Stimulated activated CD4-positive, alpha-beta T cell treated with anti-CD3 and anti-CD28 coated beads, TNF-alpha, amount 100 ng/mL, for 24 hours (primary cell): ENCODE measurements at places on chromosomes 12 and 14.

DNA sequence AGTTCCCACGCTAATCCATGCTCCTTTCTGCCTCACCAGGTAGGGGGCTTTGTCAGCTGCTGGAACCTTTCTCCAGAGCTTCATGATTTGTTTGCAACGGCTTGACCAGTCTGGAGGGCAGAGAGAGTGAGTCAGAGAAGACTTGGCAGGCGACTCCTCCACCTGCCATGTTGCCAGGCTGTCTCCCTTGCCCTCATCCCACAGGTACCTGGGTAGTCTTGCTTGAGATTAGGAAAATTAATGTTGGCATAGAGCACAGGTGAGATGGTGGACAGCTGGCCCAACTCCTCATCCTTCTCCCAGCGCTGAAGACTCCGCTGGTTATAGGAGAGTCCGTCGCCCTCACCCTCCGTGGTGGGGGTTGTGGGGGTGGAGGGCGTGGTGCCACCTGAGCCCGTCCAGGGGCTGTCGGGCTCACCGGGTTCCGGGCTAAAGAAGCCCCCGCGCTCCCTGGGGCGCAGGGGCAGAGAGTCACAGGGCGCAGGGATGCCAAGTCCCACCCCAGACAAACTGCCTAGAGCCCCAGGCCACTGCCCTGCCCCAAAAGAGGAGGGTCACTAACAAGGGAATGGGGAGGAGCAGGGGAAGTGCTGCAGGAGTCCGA lies 18.6 kb downstream of the KMT2D start:
- DNase-seq, result no peak

GRCh38 chr14:73234029-73234428 lies 3.3 kb upstream of the PAPLN start:
- DNase-seq, result no peak

GRCh38 chr14:68966872-68967301 lies 12.2 kb downstream of the ACTN1 start:
- DNase-seq, result no peak

GRCh38 chr12:45342848-45343247 lies 127.0 kb downstream of the ANO6 start:
- no peak for DNase-seq

- no peak for DNase-seq
Measured at GRCh38 chr12:6110006-6110405, 14.5 kb downstream of the VWF start.

DNA sequence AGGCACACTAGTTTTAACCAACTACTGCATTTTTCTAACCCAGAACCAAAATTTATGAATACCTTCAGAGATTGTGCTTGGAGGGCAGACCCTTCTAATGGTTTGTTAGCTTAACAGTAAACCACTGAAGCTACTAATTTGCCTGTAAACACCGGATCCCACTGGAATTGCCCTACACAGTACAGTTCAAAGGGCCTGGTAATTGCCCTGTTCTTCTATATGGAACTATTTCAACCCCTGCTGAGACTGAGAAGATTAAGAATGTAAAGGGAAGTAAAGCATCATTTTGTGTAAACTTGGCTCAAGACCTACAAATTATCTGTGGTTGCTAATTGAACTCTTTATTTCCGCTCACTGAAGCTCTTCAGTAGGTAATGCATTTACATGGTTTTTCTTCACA lies 468.1 kb downstream of the NPAS3 start:
- DNase-seq, result no peak

DNA sequence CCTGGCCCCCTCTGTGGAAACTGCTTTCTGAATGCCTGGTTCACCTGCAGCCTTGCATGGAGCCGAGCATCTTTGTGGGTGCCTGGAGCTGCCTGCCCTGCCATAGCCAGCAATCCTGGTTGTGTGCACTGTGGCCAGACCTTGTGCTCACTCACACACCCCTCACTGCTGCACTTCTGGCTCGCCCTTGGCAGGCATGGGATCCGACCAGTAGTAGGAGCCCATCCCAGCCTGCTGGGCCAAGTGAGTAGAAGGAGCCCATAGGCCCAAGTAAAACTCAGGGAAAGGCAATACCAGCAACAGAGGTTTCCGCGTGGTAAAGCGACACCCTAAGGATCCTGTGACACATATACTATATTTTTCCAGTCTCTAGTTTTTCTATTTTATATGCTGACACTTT lies 270.0 kb upstream of the NAV3 start:
- no peak for DNase-seq

GRCh38 chr14:86022031-86022629 lies 492.2 kb downstream of the FLRT2 start:
- DNase-seq, result no peak

DNA sequence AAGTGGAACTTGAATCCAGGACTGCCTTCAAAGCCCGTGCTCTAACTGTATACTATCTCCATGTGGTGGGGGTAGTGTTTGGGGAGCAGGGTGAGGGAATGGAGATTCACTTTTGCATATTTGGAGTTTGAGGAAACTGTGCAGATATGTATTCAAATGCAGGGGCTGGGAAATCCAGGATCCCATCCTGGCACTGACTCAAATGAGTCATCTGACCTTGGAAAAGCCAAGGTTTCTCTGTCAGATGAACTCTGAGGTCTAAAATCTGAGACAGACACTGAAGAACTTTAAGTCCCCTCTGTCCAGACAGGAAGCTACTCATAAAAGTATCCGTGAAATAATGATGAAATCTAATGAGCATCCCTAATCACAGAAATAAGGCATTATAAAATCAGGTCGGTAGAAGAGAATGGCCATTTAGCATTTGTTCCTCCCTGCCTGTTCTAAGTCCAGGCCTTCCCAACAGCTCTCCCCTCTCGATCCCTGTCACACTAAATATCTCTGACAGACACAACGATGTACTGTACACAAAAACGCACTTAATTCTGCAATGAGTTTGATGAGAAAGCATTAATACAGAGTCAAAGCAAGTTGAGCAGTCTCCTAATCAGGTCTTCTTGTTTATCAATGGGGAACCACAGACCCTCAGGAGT lies 14.4 kb downstream of the NIN start:
- no peak for DNase-seq

DNA sequence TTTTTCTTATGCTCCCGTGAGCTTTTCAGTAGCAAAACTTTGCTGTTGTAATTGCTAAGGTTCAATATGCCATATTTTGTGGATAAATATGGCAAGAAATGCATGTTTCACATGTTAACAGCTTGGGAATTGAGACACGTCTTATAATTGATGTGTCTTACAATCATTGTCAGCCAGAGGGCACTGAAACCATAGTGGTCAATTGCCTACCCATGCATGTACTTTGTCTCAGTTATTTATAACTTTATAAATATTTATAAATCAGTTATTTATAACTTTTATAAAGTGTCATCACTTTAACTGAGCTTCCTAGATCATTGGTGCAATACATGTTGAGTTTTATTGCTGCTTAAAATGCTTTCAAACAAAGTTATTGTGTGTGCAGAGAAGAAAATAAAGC lies 82.0 kb downstream of the CATSPERB start:
- DNase-seq, result no peak

GRCh38 chr12:121188227-121188626 lies 21.7 kb upstream of the P2RX4 start:
- DNase-seq, result no peak

GRCh38 chr14:75437201-75438143 lies 9.7 kb downstream of the JDP2 start:
- DNase-seq, result no peak

DNA sequence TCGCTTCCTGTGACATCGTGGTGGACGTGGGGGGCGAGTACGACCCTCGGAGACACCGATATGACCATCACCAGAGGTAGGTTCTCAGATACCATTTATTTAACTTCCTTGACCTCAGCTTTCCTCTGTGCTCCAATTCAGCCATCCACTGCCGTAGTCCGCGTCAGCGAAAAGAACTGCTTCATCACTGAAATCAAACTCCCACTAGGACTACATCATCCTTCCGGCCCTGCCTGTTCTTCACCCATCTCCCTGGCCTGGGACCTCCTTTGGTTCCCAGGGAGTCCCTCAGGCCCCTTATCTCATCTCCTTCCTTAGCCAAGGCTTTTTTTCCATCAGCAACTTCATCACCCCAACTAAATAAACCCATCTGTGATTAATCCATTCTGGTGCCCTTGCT lies 692 bp downstream of the MYG1 start:
- DNase-seq, result no peak

GRCh38 chr12:94047781-94048567 lies 100.4 kb upstream of the PLXNC1 start:
- no peak for DNase-seq

GRCh38 chr14:101044741-101045140 lies 141.2 kb upstream of the RTL1 start:
- no peak for DNase-seq

- no peak for DNase-seq
Measured at GRCh38 chr14:74853581-74853980, 22.4 kb downstream of the PROX2 start.

GRCh38 chr14:66076176-66076575 lies 410.0 kb upstream of the CCDC196 start:
- DNase-seq, result no peak

DNA sequence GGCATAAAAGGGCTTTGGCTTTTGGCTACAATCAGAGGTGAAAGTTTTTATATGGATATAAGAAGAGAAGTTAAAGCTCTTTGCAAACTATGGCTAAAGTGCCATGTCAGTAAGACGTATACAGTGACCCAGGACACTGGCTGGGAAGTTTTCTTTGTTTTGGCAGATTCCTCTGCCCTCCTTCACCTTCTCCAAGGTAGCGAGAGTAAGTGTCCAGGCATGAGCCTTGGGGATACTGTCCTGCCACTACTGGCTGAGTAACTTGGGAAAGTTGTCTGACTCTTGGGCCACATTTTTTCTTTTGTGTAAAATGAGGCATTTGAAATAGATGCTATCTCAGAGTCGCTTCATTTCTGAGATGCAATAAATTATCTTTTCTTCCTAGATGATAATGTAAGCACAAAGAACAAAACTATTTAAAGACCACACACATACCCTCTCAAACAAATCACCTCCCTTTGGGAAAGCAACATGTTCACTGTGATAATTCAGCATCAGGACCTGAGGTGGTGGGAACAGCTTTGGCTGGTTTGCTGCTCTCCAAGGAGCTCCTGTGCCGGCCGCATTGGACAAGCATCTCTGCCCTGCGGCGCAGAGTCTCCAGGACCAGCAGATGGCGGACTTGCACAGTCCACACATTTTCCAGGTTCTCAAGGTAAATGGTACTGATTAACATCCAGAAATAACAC lies 106.3 kb downstream of the PTCSC3 start:
- DNase-seq, result no peak

GRCh38 chr12:90915353-90915752 lies 39.6 kb downstream of the CCER1 start:
- DNase-seq, result no peak

- peak; percentile 73 for DNase-seq
Measured at GRCh38 chr12:132710405-132711079, at the start of gene PGAM5. Gene PGAM5, plus strand, starts transcription at chr12:132710842. Its CDS starts 35 bp downstream, at chr12:132710877.

- no peak for DNase-seq
Measured at GRCh38 chr14:29735459-29735858, 192.2 kb downstream of the PRKD1 start.

DNA sequence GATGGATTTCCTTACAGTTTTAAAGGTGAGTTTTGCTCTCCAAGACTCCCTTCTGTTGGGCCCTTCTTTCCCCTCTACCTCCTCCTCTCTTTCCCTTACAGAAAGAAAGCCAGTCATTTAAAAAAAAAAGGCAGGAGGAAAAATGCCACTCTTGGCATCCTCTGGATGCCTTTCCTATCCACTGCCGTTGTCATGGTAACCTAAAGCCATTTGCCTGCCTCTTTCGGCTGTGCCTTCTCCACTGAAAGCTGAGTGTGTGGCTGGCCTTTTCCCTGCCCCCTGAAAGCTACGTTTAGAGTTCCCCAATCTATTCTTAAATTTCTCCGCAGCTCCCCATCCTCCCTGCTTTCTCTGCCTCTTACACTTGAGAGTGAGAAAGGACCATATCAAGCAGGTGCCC lies 67.1 kb downstream of the TUNAR start:
- no peak for DNase-seq

GRCh38 chr12:100706033-100706432 lies 88.5 kb upstream of the ANO4 start:
- DNase-seq, result no peak

DNA sequence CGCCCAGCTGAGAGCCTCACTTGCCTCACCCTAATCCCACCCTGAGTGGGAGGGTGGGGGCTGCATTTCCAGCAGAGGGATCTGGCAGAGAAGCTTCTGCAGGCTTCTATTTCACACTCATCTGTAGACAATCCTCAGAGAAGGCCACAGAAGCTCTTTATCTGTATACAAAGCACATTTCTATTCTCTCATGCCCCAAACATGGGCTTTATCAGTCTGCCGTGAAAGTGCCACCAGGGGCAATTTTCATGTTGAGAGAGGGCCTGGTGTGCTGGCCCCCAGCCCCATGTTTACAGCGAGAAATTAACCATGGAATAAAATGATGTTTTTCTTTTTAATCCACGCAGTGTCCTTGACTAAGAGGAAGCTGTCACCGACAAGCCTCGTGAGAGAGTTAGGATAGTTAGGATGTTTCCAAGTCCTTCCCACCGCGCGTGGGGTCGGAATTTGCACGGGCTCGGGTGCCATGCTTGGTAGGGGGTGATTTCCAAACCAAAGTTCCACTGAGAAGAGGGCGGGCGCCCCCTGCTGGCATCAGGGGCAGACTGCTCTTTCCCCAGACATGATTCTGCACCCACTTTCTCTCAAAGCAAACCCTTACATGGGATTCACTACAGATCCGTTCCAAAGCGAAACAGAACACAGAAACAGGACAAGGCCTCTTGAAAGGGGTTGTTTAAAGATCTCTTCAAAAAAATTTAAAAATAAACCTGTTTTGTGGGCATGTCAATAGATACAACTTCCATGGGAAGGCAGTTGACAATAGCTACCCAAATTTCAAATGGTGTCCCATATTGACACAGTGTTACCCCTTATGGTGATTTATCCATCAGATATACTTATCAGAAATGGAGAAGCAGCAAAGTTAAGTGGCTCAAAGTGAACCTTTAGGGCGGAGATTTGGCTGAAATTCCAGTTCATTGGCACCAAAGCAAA lies 19.4 kb downstream of the BDKRB1 start:
- DNase-seq, result peak; percentile 56

DNA sequence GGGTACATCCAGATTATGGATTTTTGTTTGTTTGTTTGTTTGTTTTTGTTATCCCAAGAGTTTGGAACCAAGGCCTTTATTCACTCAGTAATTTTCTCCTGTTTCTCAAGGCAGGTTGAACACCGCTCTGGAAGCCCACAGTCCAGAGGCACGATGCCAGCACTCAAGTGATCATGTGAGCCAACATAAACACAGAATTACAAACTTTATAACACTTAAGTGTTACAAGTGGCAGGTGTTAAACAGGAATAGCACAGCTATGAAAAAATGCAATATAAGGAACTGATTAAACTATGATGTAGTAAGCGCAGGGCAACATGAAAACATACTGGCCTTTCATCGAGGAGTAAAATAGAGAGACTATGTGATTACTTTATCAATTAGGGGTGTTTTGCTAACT lies 1885.8 kb upstream of the SEL1L start:
- DNase-seq, result no peak

GRCh38 chr12:68115281-68115680 lies 44.3 kb downstream of the IFNG start:
- DNase-seq, result no peak
